ENCODE measurements at places on chromosomes 11 and 22. TPM values are rescaled to one million over a fixed set of nuclear protein-coding genes. Genes with fewer than 3 reads are reported as not detected.

KCNQ1 gene
- total RNA-seq: 10.9 TPM

SCUBE1 gene
- total RNA-seq: not detected

KCNA4 gene
- not detected for total RNA-seq

RFPL1 gene
- total RNA-seq: not detected

GLYATL1 gene
- total RNA-seq: 0.50 TPM

CENPM gene
- total RNA-seq: 65.2 TPM

SLN gene
- not detected for total RNA-seq

ANO9 gene
- total RNA-seq: 38.8 TPM

PTPN5 gene
- total RNA-seq: not detected

FDX1 gene
- total RNA-seq: 8.2 TPM

TMEM86A gene
- 0.09 TPM for total RNA-seq

CALCA gene
- not detected for total RNA-seq

ZNF70 gene
- 1.6 TPM for total RNA-seq

OR51I1 gene
- total RNA-seq: not detected

IGLL5 gene
- not detected for total RNA-seq

RIN1 gene
- total RNA-seq: 1.6 TPM

CD82 gene
- total RNA-seq: 272 TPM

DDI1 gene
- not detected for total RNA-seq

NAV2 gene
- 0.55 TPM for total RNA-seq

MMP12 gene
- total RNA-seq: not detected

CELF1 gene
- total RNA-seq: 132 TPM

NCAM1 gene
- total RNA-seq: 0.14 TPM

CAVIN3 gene
- total RNA-seq: 25.5 TPM

MYOD1 gene
- not detected for total RNA-seq

MEN1 gene
- total RNA-seq: 34.8 TPM

TSPAN18 gene
- 1.4 TPM for total RNA-seq

OR5B17 gene
- total RNA-seq: not detected

SEPTIN3 gene
- 1.8 TPM for total RNA-seq

P2RY6 gene
- total RNA-seq: not detected

C11orf42 gene
- total RNA-seq: not detected

CHST1 gene
- total RNA-seq: 0.12 TPM

CHADL gene
- total RNA-seq: 0.11 TPM

ART1 gene
- not detected for total RNA-seq

ANO1 gene
- total RNA-seq: not detected

DMC1 gene
- total RNA-seq: 16.3 TPM

DEFB131B gene
- not detected for total RNA-seq
